ENCODE measurements at places on chromosomes 1 and 21. TPM values are rescaled to one million over a fixed set of nuclear protein-coding genes. Genes with fewer than 3 reads are reported as not detected.

- no peak for DNase-seq
These were observed 238.3 kb upstream of the ESRRG start for GRCh38 chr1:216961516-216961915.

DNA sequence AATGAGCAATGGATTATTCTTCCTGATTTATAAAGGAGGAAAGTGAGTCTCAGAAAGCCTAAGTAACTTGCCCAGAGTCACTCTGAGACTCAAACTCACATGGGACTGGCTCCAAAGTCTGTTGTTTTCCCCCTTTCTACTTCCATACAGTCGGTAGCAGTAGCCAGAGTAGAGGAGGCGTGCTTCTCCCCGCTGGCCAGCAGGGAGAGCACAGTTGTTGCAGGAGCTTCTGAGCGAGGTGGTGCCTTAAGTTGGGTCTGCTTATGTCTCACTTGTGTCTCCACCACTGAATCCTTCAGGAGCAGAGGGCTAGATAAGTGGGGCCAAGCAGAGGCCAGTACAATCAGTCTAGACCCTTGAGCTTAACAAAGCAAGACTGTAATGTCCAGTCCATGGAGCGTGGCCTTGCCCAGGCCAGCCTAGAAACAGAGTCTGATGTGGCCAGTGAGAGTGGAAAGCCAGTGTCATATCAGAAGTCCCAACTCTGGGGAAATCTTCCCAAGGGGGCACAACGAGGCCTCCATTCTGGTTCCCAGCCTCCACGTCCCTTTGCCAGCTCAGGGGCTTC is 181.9 kb downstream of the ZSCAN20 start:
- no peak for DNase-seq

DNA sequence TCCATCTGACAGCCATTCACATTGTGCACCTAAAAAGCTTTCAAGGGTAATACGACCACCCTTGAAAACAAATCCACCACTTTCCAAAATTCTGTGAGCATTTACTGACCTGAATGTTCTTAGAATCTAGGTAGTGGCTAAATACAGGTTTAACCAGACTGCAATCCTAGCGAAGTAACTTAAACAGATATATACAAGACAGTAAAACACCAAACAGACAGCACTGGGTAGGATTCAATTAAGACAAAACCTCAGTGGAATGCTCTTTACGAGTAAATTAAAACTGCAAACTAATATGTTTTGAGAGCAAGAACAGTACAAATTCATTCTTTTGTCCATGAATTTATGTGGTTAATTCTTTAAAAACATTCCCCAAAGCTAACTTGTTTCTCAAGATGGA is 354.2 kb upstream of the ESRRG start:
- DNase-seq, result no peak

The NTRK1 gene
- 18.9 TPM for total RNA-seq

DNA sequence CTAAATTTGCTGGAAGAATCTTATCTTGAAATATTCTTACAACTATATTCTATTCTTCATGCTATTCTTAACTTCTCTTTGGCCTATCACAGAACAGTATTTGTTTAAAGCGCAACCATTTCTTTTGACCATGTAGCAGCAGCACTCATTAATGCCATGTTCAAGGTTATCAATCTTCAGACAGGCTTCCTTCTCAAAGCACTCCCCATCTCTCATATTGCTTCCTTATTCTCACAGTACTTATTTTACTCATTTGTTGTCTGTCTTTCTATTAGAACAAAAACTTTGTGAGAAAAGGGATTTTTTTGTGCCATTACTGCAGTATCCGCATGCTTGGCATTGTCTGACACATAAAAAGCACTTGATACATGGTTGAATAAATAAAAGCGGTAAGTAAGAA is 89.7 kb downstream of the ATP1B1 start:
- DNase-seq, result no peak

DNA sequence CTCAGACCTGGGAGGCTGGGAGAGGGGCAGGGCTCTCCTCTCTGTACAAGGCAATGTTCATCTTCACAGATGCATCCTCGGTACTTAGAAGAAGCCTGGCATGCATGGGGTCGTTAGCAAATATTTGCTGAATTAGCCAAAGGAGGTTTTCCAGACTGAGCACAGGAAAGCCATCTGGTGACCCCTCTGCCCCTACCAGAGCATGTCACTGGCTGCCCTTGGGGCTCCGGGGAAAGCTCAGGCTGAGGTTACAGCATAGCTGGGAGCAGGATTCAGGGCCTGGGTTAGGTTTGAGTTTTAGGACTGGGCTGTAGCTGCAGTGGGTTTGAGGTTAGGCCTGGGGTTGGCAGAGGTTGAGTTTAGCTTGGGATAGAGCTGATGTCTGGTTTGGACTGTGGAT is 43.4 kb upstream of the ZBTB40 start:
- DNase-seq, result no peak

DNA sequence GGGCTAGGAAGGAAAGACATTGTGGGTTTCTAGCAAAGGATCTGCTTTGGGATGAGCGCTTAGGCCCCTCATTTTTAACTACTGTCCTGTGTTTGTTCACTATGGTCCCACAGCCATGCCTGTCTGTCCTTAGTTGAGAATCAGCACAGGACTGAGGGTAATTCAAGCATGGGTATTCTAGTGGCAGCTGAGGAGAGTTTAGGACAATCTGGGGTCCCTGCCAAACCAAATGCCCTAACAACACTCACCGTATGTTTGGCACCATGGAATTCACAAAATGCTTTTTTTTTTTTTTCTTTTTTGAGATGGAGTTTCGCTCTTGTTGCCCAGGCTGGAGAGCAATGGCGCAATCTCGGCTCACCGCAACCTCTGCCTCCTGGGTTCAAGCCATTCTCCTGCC is 10.4 kb downstream of the ARHGEF11 start:
- DNase-seq, result no peak

The DONSON gene
- 8.9 TPM for total RNA-seq

GRCh38 chr21:44833663-44834062 is 15.8 kb upstream of the SUMO3 start:
- DNase-seq, result no peak

DNA sequence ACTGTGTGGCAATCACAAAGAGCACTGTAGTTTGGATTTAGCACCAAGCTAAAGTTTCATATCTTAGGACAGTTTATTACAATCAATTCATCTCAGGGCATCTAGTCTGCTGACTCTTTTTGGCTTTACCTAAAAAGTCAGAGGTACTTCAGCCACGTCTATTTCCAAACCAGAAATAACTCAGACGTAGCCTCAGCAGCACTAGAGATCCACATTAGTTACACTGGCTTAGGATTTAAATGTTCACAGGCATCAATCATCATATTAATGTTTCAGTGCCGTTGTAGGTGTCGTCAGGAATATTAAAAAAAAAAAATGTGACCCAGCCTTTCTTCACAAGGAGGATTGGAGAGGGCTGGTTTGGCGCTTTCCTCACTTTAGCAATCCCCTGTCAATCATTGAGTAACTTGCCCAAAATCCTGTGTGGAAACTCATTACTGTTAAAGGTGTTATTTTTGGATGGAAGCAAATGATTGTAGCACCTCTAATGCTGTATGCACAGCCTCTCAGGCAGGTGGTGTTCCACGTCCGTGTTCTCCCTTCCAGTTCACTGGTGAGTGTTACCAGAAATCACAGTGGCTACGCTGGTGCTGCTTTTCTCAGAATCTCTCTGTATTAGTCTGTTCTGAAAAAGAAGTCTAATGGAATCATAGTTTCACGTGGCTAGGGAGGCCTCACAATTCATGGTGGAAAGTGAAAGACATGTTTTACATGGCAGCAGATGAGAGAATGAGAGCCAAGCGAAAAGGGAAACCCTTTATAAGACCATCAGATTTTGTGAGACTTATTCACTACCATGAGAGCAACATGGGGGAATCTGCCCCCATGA is 45.4 kb downstream of the NEK7 start:
- DNase-seq, result no peak

The SLC45A3 gene
- 8.7 TPM for total RNA-seq

The LENEP gene
- not detected for total RNA-seq

The HES3 gene
- total RNA-seq, result not detected

DNA sequence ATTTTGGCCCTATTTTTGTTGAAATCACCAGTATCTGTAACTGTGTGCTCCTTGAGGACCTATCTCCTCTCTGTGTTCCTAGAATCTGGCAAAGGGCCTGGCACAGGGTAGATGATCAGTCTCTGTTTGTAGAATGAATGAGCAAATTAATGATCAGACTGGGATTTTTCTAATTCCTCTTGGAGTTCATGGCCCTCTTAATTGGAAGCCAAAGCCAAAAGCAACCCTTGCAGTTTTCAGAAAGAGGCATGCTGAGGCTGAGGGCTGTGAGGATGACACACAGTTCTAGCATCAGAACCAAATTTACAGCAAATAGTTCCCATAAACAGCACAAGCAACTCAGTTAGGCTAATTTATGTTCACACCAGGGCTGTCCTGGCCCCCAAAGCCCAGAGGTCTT is 111.1 kb upstream of the BEND5 start:
- no peak for DNase-seq

The MAP10 gene
- total RNA-seq, result 4.6 TPM

The CHI3L1 gene
- total RNA-seq, result 1.3 TPM

The AMY1C gene
- total RNA-seq, result not detected

DNA sequence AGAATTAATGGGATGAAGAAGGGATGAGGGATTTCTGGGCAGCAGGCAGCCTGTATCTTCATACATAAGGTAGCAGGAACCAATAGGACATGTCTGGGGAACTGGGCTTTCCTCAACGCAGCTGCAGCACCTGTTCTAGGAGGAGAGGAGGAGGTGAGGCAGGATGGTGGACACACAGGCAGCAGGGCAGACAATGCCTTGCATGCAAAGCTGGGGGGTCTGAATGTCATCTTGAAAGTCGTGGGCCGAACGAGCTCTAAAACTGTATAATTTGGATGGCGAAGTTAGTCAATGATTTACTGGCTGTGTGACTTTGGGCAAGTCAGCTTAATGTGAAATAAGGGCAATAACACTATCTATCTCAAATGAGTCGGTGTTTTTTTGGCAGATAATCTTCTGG is 124.4 kb downstream of the BEND5 start:
- DNase-seq, result no peak

DNA sequence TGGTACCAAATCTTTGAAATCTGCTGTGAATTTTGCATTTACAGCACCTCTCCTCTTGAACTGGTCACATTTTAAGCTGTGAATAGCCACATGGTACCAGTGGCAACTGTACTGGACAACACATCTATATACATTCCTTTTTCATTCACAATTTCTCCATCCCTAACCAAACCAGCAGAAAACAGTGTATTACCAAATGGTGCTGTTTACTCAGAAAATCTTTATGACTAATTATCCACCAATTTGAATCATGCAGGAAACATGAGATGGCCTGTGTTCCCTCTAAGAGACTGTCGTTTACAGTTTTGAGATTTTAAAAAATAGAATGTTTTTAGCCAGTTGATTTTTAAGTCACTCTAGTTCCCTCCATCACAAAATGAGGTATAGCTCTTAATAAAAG is 17.6 kb upstream of the CCT8 start:
- DNase-seq, result no peak

DNA sequence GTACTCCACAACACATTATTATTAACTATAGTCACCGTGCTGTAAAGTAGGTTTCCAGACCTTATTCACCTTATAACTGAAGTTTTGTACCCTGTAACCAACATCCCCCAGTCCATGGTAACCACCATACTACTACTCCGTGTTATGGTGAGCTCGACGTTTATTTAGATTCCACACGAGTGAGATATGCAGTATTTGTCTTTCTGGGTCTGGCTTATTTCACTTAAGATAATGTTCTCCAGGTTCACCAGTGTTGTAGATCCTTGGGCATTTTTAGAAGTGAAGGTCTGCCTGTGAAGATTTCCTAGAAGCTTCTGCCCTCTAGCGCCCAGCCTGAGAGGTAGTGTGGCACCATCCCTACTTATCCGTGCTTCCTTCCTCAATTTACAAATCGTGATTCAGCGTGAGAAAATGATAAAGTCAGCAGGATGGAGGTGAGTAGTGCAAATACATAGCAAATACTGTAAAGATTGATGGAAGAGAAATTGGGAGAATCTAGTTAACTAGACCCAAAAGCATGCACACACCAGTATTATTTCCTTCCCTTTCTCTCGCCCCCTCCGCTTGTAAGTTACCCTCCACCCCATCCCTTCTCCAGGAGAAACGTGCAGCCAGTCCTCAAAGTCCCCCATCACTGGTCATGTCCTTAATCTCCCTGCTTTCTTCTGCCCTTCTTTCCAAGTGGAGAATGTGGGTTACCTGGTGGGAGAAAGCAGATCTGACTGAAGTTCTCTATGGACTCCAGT is 36.0 kb upstream of the DISC1 start:
- no peak for DNase-seq

GRCh38 chr1:155463865-155464650 is 98.5 kb downstream of the ASH1L start:
- no peak for DNase-seq

The VCAM1 gene
- not detected for total RNA-seq
